Suprapubic skin (tissue), 4 donors: ENCODE measurements at places on chromosomes 1 and 21. TPM values are rescaled to one million over a fixed set of nuclear protein-coding genes. Genes with fewer than 3 reads are reported as not detected.

- peak; percentile 66 for DNase-seq
Measured at GRCh38 chr1:39142401-39143060, 62.0 kb upstream of the MACF1 start.

DNA sequence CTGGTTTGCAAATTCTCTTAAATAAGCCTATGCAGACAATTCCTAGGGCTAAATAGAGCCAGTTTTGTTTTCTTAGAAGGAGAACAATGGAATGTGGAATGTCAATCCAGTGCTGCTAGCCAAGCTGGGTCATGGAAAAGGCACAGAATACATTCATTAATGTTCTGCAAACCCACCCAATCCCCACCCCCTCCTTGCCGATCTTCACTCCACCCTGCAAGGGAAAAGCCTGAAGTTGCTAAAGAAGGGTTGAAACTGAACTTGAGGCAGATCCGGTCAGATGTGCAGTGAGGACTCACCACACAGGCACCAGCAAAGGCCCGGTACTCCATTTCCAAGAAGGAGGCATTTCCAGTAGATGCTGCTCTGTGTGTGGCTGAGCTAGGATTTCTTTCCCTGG lies 179.6 kb downstream of the PLPP3 start:
- DNase-seq: no peak

- no peak for DNase-seq
Measured at GRCh38 chr1:31243501-31244286, 4.0 kb upstream of the NKAIN1 start.

- DNase-seq: no peak
Measured at GRCh38 chr1:167554028-167554779, 642 bp upstream of the CREG1 start.

- no peak for DNase-seq
Measured at GRCh38 chr1:10386761-10387676, 11.8 kb upstream of the PGD start.

DNA sequence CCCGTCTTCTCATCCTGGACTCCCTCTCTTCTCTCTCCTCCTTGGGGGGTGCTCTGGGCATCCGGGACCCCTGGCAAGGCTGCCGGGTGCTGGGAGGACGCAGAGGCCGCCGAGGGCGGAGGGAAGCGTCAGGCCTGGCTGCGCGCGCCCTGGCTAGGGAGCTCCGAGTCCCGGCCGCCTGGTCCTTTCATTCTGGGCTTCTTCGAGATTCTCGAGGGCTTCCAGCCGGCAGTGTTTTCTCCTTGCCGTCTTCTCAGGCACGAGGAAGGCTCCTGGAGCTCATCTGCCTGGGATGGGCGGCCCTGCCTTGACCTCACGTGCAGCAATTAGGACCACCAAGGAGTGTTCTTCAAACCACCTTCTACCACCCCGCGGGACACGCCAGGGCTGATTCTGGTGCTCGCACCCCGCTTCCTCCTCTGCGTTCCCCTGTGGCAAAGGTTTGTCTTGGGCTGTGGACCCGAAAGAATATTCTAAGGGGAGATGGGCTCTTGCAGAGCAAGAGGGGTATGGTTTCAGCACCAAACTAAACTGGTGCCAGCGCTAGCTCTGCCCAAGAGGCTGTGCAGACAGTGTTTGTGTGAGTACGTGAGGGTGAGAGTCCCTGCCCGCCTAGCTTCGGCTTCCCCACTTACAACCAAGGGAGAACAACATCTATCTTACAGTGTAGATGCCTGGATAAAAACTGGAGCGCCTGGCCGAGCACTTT lies 36.5 kb downstream of the PIK3CD start:
- DNase-seq: no peak

DNA sequence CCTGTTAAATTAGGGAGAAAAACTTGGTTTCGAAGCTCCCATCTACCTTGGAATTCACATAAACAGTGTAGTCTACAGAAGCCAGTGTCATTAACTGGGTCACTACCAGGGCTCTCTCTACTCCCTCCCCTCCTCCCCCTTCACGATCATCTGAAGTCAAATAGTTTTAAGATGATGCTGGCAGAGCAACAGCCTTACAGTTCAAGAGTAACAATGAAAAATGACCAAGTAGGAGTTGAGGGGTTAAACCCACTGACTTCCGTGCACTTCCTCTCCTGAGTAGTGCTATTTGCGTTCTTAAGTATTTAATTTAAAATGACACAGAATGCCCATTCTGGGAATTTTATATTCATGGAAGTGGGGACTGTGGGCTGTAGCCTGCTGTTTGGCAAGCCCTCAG lies 236.9 kb downstream of the SIPA1L2 start:
- no peak for DNase-seq

Gene CACNA1S
- total RNA-seq: not detected

Gene PLA2G2C
- total RNA-seq: not detected

Gene SLC9C2
- total RNA-seq: not detected

Gene TSSK3
- total RNA-seq: 2.7 TPM

Gene PLPP3
- 46.5 TPM for total RNA-seq
